ENCODE measurements at places on chromosomes 13 and 19.

DNA sequence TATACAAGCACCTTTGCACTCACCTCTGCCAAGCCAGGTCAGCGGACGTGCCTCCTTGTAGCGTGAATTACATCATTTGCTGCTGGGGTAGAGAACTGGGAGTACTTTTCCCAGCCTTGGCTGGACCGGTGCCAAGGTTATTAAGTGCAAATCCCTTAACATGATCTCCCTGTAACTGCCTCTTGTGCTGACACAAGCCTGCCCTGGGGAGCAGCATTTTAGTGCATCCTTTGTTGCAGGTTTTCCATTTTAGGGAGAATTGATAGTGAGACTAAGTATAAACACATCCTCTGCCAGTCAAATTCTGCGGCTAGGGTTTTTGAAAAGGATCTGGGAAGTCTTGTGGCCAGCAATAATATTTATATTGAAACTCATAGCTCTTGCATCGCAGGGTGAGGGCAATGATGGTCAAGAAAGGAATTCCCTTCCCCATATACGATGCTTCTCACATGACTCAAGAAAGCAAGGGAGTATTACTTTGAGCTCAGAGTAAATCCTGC lies 32.7 kb upstream of the DCLK1 start:
- peak; percentile 6 for DNase-seq

GRCh38 chr19:45953676-45954075 lies 20.0 kb downstream of the NOVA2 start:
- DNase-seq: no peak

- DNase-seq: no peak
Measured at GRCh38 chr13:112905619-112905989, 63.4 kb upstream of the MCF2L start.

DNA sequence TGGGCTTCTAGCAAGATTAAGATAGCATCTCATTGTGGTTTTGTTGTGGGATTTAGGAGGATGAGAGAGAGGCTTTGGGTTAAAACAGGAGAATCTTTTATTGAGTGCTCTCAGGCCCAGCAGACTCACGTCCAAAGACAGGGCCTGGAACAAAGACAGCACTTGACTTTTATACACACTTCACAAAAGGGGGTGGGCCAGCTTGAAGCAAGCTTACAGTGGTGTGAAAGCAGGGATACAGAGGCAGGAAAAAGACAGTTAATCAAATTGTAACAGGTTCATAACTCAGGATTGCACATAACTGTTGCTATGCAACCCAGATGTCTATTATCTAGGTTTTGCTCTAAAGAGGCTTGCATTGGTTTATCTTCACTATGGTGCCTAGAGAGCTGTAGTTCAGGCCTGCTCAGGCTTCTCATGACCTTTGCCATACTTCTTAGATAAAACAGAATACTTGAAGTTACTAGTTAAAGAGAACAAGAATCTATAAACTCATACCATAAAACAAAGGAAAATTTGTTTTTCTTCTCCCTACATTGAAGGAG lies 42.2 kb upstream of the CEACAM21 start:
- DNase-seq: no peak

DNA sequence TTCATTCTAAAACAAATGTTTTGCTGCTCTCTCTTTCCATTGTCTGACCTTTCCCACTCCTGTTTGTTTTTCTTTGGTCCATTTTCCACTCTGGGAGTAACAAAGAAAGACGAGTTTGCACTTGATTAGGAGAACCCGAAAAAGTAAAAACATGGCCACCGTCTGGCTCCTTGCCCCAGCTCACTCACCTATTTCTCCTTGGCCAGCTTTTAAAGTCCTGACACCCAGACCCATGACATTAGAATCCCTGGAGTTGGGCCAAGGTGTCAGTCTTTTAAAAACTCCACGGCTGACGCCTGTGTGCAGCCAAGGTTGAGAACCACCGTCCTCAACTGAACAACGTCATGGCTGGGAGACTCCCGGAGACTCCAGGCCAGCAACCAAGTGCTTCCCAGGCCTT lies 63.6 kb upstream of the FLT1 start:
- no peak for DNase-seq

DNA sequence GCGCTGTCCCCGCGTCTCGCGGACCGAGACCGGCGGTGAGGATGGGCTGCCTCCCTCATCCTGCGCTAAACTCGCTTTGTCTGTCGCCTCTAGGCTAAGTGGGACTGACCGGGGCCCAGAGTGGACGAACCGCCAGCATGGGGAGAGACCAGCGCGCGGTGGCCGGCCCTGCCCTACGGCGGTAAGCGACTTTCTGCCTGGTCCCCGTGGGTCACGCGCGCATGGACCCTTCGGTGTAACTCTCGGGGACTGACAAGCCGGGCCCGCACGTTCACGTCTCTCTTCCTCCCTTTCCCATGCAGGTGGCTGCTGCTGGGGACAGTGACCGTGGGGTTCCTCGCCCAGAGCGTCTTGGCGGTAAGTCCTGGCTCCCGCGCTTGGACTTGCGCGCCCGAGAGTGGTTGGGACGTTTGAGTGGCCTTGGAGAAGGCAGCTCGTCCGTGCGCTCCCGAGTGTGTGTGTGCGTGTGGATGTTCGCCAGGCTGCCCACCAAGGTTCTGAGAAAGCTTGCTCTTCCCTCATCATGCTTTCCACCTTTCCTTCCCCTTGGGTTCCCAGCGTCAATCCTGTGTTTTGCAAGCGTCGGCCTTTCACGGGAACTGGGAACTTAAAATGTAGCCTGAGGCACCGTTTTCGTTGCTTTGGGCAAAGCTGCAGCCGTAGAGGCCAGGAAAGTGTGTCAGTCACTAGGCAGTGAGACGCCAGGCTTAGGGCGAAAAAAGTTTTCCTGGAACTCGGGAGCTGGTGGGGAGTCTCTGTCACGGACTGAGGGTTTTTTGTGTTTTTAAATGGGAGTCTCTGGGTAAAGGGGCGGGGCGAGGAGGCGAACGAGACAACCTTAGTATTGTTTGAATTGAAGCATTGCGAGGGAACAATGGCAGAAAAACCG lies 927 bp downstream of the COL4A2 start:
- DNase-seq: no peak

GRCh38 chr19:42042455-42043170 lies 27.4 kb downstream of the GRIK5 start:
- no peak for DNase-seq

GRCh38 chr19:1893791-1894190 lies 8.5 kb upstream of the ABHD17A start:
- DNase-seq: no peak

GRCh38 chr13:92513672-92514071 lies 712.9 kb upstream of the GPC6 start:
- DNase-seq: no peak

DNA sequence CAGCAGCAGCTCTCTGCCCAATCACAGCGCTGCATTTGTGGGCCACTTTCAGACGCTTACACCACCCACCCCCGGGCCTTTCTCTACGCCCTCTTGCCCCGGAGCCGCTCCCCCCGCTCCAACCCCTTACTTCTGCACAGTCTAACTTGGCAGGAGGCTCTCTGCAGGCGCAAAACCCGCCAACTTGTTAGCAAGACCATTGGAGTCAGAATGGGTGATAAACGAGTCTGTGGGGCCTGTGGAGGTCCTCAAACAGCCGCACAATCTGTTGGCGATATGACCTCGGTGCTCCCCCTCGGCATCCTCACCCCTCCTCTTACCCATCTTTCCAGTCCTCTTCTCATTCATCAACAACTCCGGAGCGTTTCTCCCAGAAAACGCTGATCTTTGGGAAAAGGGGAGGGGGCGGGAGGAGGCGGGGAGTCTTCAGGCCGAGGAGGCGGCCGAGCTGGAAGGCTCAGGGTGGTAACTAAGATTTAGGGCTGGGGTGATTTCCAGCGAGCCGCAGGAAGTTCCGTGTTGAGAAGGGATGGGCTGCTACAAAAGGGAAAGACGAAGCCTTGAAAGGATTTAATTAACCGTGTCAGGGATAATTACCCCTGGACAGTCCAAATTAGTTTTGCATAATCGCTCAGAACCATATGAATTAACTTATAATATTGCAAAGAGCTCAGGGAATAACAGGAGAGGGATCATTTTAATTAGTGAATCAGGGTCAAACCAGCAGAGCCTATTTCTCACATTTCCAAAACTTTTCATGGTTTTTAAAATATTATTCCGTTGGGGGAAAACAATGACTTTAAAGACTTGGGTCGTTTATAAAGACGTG lies 4.1 kb downstream of the SOX21 start:
- peak; percentile 42 for DNase-seq

GRCh38 chr13:109212650-109213049 lies 573.7 kb downstream of the IRS2 start:
- DNase-seq: no peak

- DNase-seq: no peak
Measured at GRCh38 chr13:85031771-85032170, 767.4 kb downstream of the SLITRK6 start.
